ENCODE measurements at places on chromosomes 1 and 21. TPM values are rescaled to one million over a fixed set of nuclear protein-coding genes. Genes with fewer than 3 reads are reported as not detected.
A peak's percentile ranks its signal among the peaks of the same experiment; 100 is the strongest.

The ST7L gene
- 13.7 TPM for total RNA-seq

- DNase-seq: no peak
Measured at GRCh38 chr1:32701951-32702598, 495 bp downstream of the SYNC start.

DNA sequence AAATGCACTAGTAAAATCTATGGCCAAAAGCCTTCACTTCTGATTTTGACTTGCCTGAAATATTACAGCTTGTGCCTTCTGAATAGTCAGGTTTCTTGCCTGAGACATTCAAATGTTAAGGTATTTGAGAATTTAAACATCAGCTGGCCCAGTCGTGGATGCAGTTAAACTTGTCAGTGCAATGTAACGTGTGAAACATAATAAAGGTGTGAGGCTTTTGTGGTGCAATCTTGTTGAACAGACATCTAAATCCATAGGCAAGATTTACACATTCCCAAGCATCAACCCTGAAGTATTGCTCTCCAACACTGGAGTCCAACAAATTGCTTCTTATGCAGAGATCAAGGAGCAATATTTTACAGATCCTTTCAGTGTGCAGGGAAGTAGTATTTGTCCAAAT, 4.4 kb downstream of the CCN1 start:
- no peak for DNase-seq

The DNAJC28 gene
- 0.55 TPM for total RNA-seq

The NPPA gene
- total RNA-seq: not detected

The LCE2B gene
- total RNA-seq: not detected

The CLCA1 gene
- not detected for total RNA-seq

DNA sequence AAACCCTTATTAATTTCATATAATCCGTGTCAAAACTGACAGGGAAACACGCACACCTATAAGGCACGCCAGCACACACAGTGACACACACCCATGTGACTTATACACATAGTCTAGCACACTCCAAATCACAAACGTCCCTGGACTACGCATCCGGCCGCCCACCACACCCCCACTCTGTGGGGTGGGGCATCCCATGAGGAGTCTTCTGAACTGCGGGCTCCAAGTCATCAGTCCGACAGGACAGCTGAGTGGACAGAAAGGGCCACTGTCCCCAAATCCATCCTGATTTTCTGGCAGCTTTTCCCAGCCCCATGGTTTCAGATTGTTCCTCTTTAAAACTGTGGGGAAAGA, 829 bp downstream of the PEA15 start:
- peak; percentile 56 for DNase-seq

DNA sequence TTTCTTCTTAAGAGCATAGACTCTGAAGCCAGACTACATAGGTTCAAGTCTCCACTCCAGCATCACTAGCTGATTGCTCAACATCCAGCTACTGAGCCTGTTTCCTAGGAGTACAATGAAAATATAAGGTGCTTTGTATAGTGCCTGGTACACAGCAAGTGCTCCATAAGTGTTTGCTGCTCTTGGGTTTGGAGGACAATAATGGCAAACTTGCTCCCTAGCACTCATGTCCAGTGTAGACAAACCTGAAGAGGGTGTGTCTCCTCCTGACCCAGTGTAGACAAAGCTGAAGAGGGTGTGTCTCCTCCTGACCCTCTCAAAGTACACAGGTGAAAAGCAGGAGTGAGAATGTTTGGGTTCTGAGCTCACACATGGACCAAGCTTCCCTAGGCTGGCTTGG, 10.5 kb upstream of the ECE1 start:
- DNase-seq: no peak

The CFAP57 gene
- not detected for total RNA-seq

The CYP4A11 gene
- not detected for total RNA-seq

DNA sequence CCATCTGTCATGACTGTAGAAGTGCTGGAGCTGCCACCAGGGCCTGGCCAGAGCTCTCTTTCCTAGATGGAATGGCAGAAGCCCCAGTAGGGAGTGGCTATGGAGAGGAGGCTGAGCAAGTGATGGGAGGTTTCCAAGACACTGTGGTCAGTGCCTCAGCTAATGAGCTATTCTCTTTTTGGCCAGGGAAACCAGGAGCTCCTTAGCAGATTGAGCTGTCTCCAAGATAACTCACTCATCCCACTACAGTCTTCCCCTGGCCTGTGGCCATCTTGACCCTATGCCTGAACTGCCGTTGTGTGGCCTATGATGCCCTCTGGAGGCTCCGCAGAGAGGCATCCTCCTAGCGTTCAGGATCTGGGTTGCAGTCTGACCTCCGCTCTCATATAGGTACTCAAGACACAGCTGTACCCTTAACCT, 60.5 kb downstream of the ERI3 start:
- no peak for DNase-seq
